ENCODE measurements at places on chromosomes 6 and 20. TPM values are rescaled to one million over a fixed set of nuclear protein-coding genes. Genes with fewer than 3 reads are reported as not detected.

IP6K3 gene
- total RNA-seq = 0.06 TPM

HELZ2 gene
- 12.3 TPM for total RNA-seq

PGM3 gene
- total RNA-seq = 19.9 TPM

DLK2 gene
- total RNA-seq = 13.7 TPM

CLDN20 gene
- total RNA-seq = not detected

CLIC5 gene
- total RNA-seq = not detected

PRKN gene
- not detected for total RNA-seq

ZCCHC3 gene
- total RNA-seq = 7.6 TPM

PSMB9 gene
- 120 TPM for total RNA-seq

ADGRF5 gene
- total RNA-seq = not detected

EPPIN gene
- total RNA-seq = not detected

RNASET2 gene
- total RNA-seq = 9.8 TPM

MAFB gene
- total RNA-seq = 0.25 TPM

VWA7 gene
- total RNA-seq = 2.2 TPM

HS3ST5 gene
- not detected for total RNA-seq
